ENCODE measurements at places on chromosomes 12 and 14. TPM values are rescaled to one million over a fixed set of nuclear protein-coding genes. Genes with fewer than 3 reads are reported as not detected.

DNA sequence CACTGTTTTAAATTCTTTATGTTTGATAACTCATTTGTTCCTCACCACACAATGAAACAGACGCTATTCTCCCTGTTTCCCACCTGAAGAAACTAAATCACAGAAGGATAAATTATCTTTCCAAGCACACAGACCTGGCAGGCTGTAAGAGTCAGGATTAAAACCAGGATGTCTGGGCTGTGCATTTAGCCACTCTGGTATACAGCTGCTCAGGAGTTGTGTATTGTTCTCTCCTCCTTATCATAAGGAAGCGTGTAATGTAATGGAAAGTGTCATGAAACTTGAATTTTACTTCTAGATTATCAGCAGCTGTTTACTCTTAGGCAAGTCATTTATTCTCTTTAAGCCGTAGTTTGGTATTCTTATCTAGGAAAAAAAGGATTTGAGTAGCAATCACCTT, 154.8 kb upstream of the LRIG3 start:
- H3K36me3 ChIP-seq = no peaks in the 10 kb centered on the region
- DNase-seq = no peak
- no peaks in the 10 kb centered on the region for H3K4me1 ChIP-seq
- H3K4me3 ChIP-seq = no peak overlapping the region

DNA sequence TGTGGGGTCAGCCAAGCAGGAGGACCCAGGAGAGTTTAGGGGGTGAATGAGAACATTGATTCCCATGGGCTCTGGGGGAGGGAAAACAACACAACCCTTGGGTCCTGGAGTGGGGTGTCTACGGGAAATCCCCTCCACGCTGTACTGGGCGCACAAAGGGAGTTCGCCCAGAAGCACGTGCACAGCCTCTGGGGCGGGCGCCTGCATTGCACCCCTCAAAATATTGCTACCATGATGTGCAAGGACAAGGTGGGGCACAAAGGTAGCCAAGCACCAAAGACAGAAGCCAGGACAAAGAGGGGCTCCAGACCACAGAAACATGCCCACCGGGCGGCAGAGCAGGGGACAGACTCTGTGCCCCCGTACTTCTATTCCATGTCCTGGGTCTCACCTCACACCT, 74.9 kb upstream of the EIF5 start:
- H3K36me3 ChIP-seq = no peaks in the 10 kb centered on the region
- no peaks in the 10 kb centered on the region for H3K27me3 ChIP-seq
- H3K4me1 ChIP-seq = no peaks in the 10 kb centered on the region
- DNase-seq = no peak
- no peak overlapping the region for H3K4me3 ChIP-seq
- H3K27ac ChIP-seq = no peak overlapping the region

DNA sequence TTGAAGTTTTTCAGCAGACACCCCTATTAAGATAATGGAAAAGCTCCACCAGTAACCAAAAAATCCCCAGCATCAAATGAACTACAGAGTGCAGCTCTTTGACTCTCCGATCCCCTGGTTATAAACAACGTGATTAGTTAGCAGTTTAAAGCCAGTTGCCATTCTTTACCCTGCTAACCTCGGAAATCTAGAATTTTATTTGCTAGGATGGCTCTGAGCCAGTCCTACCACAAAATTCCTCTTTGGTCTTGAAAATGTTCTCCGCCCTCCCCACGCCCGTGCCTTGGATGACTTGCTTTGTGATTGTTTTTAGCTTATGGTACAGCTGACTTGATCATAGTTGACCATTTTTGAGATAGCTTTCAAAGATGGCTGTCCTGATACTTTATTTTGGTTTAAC, 1.2 kb downstream of the KLHDC2 start:
- no peaks in the 10 kb centered on the region for H3K27me3 ChIP-seq
- H3K4me1 ChIP-seq = peaks cover 13% of the 10 kb centered on the region
- no peak for DNase-seq
- 0 out of 2 replicates have a peak, but pooled peaks cover 3% of the 10 kb centered on the region for H3K36me3 ChIP-seq
- H3K4me3 ChIP-seq = peak overlapping the region; percentile 74

GRCh38 chr12:95590775-95591174, 39.5 kb upstream of the USP44 start:
- H3K4me1 ChIP-seq = no peaks in the 10 kb centered on the region
- no peak for DNase-seq
- no peak overlapping the region for H3K4me3 ChIP-seq
- no peak overlapping the region for H3K27ac ChIP-seq
- no peaks in the 10 kb centered on the region for H3K36me3 ChIP-seq

- H3K27ac ChIP-seq = no peak overlapping the region
- no peaks in the 10 kb centered on the region for H3K4me1 ChIP-seq
- H3K36me3 ChIP-seq = no peaks in the 10 kb centered on the region
- no peaks in the 10 kb centered on the region for H3K27me3 ChIP-seq
- no peak overlapping the region for H3K4me3 ChIP-seq
- no peak for DNase-seq
Measured at GRCh38 chr12:20127413-20127812, 240.9 kb upstream of the PDE3A start.

DNA sequence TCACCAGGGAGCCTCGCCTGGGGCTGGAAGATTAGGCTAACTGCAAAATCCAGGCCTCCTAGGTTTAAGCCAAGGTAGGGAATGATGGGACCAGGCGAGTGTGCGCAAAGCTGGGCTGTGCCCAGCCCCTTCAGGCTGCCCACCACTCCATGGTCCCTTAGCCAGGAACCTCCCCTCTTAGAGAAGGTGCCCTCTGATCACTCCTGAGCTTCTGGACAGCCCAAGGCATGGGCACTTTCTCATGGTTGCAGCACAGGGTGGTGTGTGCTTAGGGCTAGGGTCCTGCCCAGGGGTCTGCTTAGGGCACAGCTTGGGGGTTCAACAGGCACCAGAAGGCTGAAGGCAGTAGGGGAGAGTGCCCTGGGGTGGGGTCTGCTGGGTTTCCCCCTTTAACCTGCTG, 69.0 kb downstream of the PRIMA1 start:
- H3K4me3 ChIP-seq = no peak overlapping the region
- no peak for DNase-seq
- no peaks in the 10 kb centered on the region for H3K36me3 ChIP-seq
- H3K27ac ChIP-seq = no peak overlapping the region
- no peaks in the 10 kb centered on the region for H3K27me3 ChIP-seq

DNA sequence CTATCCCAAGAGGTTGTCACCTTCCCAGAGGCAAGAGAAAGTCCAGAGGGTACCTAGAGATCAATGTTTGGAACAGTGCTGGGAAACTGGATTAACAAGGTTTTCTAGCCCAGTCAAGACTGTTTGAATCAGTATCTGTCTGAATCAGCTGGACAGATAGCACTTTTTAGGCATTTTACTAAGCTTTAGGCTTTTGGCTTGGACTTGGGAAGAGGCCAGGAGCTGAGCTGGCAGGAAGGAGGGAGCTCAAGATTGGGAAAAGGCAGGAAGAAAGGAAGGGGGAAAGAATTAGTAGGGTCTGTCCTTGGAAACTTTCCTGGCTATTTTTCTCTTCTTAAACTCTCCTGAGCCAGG, 8.3 kb downstream of the IKZF4 start:
- H3K36me3 ChIP-seq = no peaks in the 10 kb centered on the region
- H3K4me1 ChIP-seq = no peaks in the 10 kb centered on the region
- H3K27me3 ChIP-seq = no peaks in the 10 kb centered on the region
- no peak overlapping the region for H3K27ac ChIP-seq
- H3K4me3 ChIP-seq = no peak overlapping the region

DNA sequence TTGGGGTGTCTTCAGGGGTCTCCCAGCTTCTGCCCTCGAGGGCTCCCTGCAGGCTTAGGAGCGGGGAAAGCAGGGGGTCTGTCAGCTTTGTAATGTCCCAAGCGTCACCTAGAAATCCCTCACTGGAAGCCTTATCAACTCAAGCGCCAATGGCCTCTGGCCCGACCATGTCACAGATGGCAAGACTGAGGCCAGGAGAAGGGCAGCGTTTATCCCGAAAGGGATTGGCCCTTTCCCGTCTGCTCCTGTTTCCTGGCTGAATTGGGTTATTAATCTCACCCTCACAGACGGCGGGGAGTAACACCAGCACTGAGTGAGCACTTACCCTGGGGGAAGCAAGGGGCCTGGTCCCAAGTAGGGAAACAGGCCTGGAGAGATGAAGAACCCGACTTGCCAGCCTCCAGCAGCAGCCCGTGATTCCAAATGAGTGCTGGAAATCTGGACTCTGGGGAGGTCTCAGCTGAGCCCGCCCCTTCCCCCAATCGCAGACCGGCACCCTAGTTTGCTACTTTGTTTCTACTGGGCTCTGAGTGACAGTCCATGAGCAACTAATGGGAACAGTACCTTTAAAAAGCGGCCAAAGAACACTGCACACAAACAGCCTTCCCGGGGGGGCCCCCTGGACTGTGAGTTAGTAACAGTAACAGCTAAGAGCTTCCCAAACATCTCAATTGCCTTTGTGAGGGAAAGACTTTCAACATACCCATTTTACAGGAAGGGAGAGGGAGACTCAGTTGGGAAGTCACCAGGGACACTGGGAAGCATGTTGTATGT, 2.1 kb upstream of the NCOR2 start:
- no peak overlapping the region for H3K27ac ChIP-seq
- DNase-seq = no peak
- H3K27me3 ChIP-seq = no peaks in the 10 kb centered on the region
- no peak overlapping the region for H3K4me3 ChIP-seq
- H3K4me1 ChIP-seq = peaks cover 6% of the 10 kb centered on the region

DNA sequence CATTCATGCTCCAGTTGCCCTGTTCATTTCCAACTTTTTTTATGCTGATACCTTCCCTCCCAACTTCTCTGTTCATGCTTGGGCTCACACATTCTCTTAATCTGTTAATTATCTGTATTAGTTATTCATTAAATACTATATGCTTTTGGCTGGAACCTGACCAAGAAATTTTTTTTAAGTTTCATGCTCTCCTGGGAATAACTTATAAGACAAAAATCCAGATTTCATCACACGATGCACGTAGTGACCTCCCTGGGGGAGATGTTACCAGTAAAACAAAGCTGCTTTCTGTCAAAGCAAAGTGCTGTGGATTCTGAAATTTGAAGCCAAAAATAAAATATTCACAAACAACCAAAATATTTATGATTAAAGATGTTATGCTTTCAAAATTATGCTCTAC, 215.0 kb upstream of the USP15 start:
- no peak overlapping the region for H3K27ac ChIP-seq
- no peak overlapping the region for H3K4me3 ChIP-seq
- no peaks in the 10 kb centered on the region for H3K4me1 ChIP-seq
- H3K36me3 ChIP-seq = no peaks in the 10 kb centered on the region
- H3K27me3 ChIP-seq = no peaks in the 10 kb centered on the region

- no peaks in the 10 kb centered on the region for H3K27me3 ChIP-seq
- H3K27ac ChIP-seq = peak overlapping the region; percentile 81
- H3K36me3 ChIP-seq = no peaks in the 10 kb centered on the region
- H3K4me1 ChIP-seq = peaks cover 13% of the 10 kb centered on the region
Measured at GRCh38 chr12:64608901-64609535, 1.3 kb upstream of the RASSF3 start.

DNA sequence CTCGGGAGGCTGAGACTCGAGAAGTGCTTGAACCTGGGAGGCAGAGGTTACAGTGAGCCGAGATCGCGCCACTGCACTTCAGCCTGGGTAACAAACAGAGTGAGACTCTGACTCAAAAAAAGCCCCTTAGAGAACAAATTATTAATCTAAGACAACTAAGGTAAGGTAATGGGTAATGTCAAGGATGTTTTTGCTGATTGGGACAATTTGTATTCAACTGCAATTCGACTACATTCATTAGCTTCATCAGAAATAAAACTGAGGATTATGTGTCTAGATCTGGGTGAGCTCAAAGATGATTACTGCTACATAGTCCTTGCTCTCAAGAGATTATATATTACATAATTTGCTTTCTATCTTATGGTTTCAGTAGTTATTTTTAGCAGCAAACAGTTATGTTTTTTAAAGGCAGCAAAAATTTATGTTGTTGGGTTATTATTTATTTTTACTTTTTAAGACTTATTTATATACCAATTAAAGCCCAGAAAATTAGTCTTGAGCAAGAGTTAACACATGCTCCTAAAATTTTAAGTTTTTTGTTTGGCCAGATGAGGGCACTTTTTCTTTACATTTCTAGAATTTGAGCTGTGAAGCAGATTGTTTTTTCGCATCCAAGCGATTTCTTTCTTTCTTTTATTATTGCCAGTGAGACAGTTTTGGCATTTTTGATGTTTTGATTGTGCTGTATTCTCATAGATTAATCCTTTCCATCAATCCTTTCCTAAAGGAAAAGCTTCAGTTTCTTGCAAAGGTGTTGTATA, 52.3 kb downstream of the PLEKHA5 start:
- H3K27ac ChIP-seq = no peak overlapping the region
- H3K36me3 ChIP-seq = no peaks in the 10 kb centered on the region
- H3K27me3 ChIP-seq = no peaks in the 10 kb centered on the region
- no peak for DNase-seq
- no peak overlapping the region for H3K4me3 ChIP-seq

DNA sequence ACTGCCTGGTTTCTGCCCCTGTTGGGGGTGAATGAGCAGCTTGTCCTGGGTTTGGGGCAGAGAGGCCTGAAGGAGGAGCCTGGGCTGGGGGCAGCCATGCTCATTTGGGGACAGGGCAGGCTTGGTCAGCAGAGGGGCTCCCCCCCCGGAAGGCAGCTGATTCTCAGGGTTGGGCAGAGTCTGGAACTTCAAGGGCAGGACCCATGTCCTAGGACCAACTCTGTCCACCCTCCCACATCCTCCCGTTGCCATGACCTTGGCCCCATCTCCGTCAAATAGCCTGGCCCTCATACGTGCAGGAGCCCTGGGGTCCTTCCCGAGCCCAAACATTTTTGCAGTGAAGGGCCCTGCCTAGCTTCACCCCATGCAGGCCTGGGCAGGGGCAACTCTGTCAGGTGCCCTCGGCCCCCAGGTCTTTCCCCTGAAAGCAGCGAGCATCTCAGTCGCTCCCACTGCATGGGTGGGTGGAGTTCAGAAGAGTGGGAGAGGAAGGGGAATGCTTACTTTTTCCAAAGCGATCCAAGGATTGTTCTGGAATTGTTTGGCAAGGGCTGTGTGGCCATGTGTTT, 32.6 kb downstream of the TNFAIP2 start:
- no peaks in the 10 kb centered on the region for H3K27me3 ChIP-seq
- DNase-seq = no peak
- H3K4me1 ChIP-seq = peaks cover 18% of the 10 kb centered on the region
- H3K27ac ChIP-seq = no peak overlapping the region
- no peaks in the 10 kb centered on the region for H3K36me3 ChIP-seq

The GRIP1 gene
- not detected for total RNA-seq

The CSRP2 gene
- total RNA-seq = 36.1 TPM

All from HCT116 (cell line).